LHCN-M2 (cell line): ENCODE measurements at places on chromosomes 11 and 22. TPM values are rescaled to one million over a fixed set of nuclear protein-coding genes. Genes with fewer than 3 reads are reported as not detected.

- peak; percentile 78 for DNase-seq
Observed at GRCh38 chr11:2653930-2654739, 45.7 kb downstream of the KCNQ1OT1 start.

Gene ZP1
- total RNA-seq = 0.57 TPM in 1 of 2 replicates, not detected in the other

DNA sequence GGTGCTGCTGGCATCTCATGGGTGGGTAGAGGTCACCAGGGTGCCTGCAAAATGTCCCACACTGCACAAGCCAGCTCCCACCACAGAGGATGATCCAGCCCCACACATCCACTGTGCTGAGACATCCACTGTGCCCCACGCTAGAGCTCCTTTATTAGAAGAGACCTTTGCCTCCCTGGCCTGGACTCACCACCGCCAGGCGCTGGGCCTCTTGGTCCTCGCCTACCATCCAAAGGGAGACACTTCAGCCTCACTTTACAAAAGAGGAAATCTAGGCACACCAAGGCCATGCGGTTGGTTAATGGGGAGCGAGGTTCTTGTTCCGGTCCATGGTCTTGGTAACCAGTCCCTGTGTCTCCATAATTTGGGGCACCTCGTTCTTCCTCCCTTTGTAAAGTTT is 3.4 kb upstream of the ANO1 start:
- DNase-seq = no peak

GRCh38 chr11:6864438-6864837 is 1.6 kb downstream of the OR10A2 start:
- peak; percentile 17 for DNase-seq

DNA sequence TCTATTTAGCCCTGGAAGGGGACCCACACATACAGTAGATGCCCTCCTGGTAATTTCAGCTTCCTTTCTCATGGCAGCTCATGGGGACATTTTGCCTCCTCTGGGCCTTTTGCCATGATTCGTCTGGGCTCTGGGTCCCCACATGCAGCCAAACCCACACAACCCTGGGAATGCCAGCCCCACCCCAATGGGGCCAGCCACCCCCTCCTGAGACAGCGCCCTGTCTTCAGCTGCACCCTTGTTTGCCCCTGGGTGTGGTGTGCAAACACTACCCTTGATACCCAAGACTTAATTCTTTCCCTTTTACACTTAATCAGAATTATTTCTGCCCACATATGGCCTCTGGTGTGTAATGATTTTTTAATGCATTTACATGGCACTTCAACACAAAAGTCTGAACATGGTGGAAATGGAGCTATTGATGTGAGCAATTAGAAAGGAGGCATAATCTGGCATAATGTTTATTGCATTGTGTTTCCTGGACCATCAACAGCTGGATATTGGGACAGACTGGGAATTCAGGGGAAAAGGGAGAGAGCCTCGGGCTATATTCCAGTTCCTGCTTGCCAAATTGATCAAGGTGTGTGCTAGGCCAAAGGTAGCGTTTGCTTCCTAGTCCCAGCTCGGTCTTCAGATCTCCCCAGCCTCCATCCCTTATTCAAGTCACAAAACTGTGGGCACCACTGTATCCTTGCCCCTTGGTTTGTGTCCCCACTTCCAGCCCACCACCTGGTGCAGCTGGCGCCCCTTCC is 85.0 kb upstream of the ANO1 start:
- DNase-seq = no peak

GRCh38 chr11:83159902-83160865 is 3.3 kb downstream of the PCF11 start:
- DNase-seq = peak; percentile 44

Gene ACR
- not detected in 2 replicates for total RNA-seq

DNA sequence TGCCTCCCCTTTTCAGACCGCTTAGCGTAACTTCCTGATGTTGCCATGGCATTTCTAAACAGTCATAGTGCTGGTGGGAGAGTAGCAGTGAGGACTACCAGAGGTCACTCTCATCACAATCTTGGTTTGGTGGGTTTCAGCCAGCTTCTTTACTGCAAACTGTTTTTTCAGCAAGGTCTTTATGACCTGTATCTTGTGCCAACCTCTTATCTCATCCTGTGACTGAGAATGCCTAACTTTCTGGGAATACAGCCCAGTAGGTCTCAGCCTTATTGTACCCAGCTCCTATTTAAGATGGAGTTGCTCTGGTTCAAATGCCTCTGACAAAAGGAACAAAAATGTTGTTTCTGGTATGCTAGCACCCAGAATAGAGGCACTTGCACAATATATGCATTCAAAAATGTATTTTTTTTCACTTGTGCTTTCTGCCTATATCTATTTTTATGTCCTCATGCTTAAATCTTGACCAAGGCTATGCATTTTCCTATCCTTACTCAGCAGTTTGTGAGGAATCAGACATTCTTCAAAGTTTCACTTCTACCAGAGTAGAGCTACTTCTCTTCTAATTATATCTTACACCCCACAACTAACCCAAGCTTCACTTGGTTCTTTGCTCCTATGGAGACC is 16.1 kb upstream of the OR51M1 start:
- peak; percentile 73 for DNase-seq

DNA sequence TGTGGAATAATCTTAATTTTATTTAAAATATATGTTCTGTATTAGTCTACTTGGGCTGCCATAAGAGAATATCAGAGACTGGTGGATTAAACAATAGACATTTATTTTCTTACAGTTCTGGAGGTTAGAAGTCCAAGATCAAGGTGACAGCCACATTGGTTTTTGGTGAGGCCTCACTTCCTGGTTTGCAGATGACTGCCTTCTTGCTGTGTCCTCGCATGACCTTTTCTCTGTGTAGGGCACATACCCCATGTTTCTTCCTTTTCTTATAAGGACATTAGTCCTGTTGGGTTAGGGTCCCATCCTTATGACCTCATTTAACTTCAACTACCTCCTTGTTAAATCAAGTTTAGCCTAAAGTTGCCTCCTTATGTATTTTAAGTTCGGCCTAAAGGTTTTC is 202.7 kb upstream of the MPPED2 start:
- peak; percentile 44 for DNase-seq

DNA sequence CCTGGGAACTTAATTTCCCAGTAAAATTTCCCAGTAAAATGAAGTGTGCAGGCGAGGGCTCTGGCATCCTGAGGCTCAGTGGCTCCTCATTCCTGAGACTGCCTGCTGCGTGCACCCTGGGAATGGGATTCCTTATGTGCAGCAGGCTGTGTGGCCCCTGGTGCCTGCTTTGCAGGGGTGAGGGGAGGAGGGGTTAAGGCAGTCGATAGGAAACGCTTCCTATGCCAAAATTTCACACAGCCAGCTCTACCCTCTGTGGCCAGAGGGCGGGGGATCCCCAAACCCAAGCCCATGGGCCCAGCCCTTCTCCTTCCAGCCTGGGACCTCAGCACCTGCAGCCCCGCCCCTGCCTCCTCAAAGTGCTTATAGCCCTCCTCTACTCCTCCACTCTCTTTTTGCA is 12.1 kb upstream of the BAIAP2L2 start:
- no peak for DNase-seq

DNA sequence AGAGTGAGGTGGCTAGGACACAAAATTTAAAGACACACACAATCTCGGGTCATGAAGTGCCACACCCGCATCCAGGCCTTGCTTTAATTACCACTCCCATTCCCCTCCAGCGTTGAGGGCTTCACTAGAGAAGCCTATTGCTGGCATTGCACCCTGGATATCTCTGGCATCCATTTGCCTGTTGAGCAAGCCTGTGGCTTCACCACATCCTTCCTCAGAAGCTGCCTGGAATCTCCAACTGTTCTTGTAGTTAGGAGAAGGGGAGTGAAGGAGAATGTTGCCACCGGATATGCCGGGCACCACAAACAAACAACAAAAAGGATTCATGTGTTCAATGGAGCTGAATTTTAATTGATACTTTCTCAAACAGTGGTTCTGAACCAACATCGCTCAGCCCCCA is 34.4 kb upstream of the RCN1 start:
- DNase-seq = peak; percentile 92

DNA sequence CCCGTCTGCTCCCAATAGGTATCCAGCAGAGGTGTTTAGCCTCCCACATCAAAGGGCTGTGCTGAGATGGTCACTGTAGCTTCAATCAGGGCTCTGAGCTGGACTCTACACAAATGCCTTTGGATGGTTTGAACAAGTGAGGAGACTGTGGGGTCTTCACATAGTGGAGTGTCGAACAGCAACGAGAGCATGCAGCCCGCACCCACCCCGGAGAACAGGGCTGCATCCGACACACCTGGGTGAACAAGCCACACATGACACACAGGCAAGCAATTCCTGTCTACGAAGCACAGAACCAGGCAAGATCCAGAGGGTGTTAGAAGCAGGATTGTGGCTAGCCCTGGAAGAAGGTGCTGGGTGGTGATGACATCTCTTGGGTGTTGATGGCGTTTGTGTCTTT is 58.0 kb upstream of the FGF3 start:
- DNase-seq = no peak

DNA sequence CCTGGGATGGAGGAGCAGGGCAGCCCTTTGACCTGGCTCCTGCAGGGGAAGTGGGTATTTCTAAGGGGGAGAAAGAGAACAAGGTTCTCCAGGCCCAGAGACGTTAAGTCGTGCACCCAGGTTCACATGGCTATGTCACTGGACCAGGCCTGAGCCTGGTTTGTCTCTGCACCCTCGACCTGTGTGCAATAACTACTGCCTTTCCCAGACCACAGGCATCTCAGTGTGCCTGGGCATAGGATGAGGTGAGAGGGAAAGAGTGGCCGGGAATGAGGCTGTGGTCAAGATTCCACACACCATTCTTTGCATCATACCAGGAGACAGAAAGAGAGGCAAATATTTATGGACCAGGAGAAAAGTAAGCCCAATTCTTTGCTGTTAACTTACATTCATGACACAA is 66.8 kb downstream of the PRR5L start:
- peak; percentile 66 for DNase-seq

DNA sequence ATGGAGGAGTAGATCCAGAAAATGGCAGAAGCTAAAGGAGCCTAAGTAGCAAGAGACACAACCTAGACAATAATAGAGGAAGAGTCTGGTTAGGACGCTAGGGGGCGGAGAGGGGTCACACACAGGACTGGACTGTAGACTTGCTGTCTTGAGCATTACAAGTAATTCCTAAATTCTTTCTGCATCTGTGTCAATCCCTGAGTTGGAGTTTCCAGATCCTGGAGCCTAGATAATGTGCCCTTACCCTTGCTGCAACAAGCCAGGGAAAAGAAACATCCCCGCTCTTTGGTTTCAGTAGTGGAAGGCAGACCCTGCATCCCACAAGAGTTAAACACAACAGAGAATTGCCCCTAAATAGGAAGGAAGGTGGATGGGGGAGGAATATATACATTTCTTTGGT is 14.9 kb upstream of the CCDC73 start:
- peak; percentile 75 for DNase-seq

DNA sequence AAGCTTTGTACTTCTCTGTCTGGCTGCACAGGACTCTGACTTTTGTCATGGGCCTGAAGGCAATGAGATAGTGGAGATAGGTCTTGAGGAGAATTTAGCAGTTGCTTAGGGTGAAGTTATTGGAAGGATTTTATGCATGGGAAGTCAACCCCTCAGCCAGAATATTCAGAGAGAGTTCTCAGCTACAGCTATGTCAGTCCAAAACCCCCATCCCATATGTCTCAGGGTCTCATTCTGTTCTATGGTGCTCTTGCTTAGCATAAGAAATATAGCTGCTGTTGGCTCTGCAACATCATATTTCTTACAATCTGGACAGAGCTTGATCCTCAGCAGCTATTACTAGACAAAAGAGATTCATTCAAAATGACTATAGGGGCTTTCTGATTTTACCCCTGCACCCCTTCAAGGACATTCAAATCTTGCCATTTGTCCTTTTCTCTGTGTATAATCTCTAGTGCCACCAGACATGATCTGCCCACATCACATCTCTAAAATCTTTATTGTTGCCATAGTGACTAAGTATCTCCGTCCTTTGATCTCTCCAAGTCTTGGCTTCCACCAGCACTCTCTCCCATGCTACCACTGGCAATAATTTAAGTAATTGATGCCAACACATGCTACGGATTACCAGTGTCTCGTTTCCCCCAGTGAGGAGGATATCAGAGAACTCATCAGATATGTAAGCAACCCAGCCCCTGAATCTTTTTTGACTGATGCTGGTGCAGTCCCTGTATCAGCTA is 327.1 kb upstream of the ISX start:
- no peak for DNase-seq

DNA sequence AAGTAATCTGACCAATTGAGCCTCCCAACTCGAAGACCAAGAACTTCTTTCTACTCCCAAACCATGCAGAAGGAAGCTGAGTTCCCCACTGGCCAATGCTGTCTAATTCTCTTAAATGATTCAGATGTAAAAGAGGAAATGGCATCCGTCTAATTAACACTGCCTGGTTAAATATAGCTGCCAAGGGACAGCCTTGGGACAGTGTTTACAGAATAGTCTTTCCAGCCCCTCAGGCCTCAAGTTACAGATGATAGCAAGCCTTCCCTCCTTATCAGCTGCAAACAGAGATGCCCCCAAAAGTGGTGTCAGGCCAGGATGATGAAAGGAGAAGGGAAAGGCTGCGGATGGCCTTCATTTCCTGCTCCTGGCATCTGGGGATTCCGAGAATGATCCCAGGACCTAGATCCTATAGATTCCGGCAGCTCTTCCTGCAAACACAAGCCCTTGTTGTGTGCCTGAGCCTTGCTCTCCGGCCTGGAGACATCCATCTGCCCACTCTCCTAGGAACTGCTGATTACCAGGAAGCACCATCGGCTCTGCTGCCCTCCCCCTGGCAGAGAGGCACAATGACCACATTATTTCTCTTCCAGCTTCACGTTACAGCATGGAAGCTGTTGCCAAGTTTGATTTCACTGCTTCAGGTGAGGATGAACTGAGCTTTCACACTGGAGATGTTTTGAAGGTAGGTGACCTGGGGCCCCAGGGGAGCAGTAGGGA is 13.5 kb upstream of the TMA7B start:
- no peak for DNase-seq

GRCh38 chr11:128860571-128861361 is 6.3 kb downstream of the KCNJ1 start:
- peak; percentile 73 for DNase-seq

DNA sequence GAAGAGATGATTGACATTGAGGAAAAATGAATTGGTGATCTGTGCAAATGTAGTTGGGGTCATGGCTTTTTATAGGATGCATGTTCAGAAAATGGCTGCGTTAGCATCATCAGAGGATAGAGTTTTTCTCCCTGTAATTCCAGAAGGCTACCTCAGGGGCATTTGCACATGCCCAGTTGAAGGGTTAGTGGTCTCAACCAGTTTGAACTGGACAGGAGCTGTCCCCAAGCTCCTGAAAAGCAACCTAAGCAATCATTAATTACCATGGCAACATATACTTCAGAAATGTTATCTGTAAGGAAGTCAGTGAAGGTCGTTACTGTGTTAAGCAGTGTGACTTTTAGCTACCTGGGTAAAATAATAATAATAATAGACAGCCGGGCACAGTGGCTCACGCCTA is 29.3 kb downstream of the TUG1 start:
- DNase-seq = peak; percentile 20

Gene PPP1R14B
- total RNA-seq = 696 and 750 TPM in 2 replicates

GRCh38 chr11:76616676-76617552 is 53.6 kb downstream of the LRRC32 start:
- no peak for DNase-seq
